ENCODE measurements at places on chromosomes 16 and 17.
A peak's percentile ranks its signal among the peaks of the same experiment; 100 is the strongest.

DNA sequence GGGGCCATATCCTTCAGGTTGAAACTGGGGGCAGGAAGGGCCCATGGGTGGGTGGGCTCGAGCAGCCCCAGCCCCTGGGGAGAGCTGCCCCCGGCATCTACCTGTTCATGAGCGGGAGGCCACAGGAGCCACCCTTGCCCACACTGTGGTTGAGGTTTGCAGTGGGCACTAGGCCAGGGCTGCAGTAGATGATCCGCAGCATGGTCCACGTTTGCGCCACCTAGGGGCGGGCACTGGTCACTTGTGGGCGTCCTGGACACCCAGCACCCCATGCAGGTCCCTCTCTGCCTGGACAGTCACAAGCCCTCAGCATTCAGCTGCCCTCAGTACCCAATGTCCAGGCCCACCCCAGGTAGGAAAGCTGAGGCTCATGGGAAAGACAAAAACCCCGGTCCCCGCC lies 1.8 kb upstream of the JMJD8 start:
- no peak for DNase-seq

GRCh38 chr16:1102921-1103635 lies 7.0 kb upstream of the C1QTNF8 start:
- DNase-seq = no peak

GRCh38 chr17:38617074-38617860 lies 11.5 kb upstream of the SRCIN1 start:
- DNase-seq = no peak

DNA sequence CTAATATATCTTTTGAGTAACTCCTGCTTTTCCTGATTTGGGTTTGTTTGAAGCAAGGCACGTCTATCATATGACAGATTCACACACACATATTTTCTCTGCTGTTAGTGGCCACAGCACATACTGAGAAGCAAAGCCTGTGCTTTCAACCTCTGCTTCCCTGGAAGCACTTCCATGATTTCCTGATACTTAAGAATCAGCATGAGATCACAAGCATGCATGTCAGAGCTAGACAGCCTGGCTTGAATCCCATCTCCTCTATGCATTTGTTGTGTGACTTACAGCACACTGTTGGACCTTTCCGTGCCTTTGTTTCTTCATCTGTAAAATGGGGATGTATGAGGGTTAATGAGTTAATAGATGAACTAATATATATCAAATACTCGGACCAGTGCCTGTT lies 151.1 kb upstream of the NOL11 start:
- no peak for DNase-seq

DNA sequence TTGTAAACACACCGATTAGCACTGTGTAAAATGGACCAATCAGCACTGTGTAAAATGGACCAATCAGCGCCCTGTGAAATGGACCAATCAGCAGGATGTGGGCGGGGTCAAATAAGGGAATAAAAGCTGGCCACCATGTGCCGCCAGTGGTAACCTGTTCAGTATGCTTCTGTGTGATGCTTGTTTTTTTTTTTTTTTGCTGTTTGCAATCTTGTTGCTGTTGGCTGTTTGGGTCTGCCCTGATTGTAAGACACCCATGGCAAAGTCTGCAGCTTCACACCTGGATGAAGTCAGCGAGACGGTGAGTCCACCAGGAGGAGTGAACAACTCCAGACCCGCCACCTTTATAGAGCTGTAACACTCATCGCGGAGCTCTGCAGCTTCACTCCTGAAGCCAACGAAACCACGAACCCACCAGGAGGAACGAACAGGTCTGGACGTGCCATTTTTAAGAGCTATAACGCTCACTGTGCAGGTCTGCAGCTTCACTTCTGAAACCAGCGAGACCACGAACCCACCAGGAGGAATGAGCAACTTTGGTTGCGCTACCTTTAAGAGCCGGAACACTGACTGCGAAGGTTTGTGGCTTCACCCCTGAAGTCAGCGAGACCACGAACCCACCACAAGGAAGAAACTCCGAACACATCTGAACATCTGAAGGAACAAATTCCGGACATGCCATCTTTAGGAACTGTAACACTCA lies 85.0 kb upstream of the MED9 start:
- no peak for DNase-seq

DNA sequence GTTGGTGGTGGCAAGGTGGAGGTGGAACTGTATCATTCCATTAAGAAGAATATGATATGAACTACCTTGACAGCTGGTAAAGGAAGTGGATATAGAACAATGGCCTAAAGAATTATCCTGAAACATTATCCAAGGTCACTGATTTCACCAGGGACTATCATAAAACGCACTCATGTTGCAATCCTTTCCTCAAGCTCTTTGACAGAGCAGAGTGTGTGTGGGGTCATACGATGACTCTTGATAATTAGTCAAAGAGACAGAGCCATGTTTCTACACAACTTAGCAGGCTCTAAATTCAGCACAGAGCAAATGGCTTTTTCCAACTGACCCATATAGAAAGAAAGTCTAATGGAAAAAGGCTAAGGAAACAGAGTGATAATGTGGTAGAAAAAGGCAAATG lies 126.4 kb upstream of the ANKFN1 start:
- no peak for DNase-seq

DNA sequence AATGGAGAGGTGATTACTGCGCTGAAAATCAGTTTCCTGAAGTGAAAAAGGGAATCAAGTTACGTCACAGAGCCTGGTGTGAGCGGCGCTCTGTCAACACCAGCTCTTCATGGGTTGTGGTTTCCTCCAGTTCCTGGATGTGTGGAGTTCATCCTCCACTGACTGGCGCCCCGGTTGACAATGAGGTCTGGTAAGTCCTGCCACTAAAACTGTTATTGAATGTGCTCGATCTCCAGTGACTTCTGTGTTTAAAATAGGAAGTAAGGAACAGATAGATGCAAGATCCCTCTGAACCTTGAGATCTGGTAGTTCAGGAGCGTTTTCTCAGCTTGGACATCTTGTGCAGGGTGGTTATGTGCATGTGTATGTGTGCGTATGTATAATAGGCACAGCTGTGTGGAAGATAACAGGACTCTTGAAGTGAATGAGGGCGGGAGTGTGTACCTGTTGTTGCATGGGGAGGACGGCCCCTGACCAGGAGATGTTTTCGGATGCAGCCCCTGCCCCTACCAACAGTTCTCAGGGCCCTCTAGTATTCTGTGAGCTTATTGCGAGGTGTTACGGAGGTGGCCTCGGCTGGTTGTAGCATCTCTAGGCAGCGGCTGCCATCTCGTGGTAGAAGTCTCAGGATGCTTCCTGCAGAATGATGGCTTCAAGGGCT lies 22.0 kb upstream of the GOT2 start:
- DNase-seq = peak; percentile 59

- DNase-seq = peak; percentile 55
These were observed 65.2 kb upstream of the TOB1 start for GRCh38 chr17:50931144-50931908.

DNA sequence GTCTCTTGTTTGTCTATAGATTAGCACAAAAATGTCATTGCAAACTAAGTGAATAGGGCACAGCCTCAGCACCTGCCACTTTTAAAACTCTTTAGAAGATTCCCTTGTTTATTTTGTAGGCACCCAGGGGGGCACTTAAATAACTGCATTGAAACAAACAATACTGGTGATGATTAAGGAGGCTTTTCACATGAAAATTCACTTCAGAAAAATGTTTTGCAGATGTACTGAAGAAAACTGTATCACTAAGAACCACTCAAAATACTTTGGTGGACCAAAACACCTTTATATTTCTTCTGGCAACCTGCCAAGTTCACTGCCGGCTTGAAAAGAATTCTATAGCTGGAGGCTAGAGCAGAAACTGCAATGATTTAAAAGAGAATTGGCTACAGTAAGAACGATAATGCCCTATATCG lies 281.5 kb downstream of the TOX3 start:
- no peak for DNase-seq

- DNase-seq = no peak
These were observed 18.8 kb downstream of the MPP2 start for GRCh38 chr17:43888548-43888947.

DNA sequence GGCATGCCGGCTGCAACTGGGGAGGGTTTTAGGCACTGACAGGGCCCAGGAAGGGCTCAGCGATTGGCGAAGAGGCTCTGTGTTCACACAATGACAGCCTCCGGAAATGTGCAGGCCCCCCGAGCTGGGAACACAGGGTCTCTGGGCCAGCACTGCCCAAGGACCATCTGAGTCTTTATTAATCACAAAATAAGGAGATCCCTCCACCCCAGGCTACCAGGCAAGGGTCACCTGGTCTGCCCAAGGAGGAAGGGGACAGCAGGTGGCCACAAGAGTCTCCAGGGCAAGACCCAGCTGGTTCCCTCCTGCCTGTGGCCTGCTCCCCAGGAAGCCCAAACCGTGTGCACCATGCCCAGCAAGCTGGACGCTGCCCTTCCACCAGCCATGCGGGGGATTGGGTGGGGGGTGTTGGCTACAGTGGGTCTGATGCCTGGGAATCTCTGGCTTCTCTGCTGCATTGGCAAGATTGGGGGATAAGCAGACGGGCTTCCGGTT lies 52.1 kb upstream of the TNRC6C start:
- no peak for DNase-seq

GRCh38 chr16:61332461-61332860 lies 703.8 kb downstream of the CDH8 start:
- no peak for DNase-seq

DNA sequence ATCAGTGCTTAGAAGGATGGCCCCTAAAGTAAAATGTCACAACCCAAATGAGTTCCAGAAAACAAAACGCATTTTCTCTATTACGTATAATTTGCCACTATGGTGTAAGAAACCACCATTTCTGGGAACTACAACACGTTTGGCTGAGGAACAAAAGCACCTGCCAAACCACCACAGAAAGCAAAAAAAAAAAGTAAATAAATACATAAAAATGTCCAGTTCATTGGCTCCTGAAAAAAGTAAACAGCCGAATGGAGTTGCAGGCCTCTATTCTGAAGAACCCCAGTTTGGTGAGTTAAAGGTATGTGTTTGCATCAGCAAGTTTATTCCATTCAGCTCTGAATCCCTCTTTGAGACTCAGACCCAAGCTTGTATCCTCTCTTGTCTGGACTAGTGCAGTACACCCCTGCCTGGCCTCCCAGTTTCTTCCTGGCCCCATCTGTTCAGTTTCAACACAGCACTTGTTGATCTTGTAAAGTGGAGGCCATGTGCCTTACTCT lies 36.9 kb downstream of the ERN1 start:
- DNase-seq = no peak

DNA sequence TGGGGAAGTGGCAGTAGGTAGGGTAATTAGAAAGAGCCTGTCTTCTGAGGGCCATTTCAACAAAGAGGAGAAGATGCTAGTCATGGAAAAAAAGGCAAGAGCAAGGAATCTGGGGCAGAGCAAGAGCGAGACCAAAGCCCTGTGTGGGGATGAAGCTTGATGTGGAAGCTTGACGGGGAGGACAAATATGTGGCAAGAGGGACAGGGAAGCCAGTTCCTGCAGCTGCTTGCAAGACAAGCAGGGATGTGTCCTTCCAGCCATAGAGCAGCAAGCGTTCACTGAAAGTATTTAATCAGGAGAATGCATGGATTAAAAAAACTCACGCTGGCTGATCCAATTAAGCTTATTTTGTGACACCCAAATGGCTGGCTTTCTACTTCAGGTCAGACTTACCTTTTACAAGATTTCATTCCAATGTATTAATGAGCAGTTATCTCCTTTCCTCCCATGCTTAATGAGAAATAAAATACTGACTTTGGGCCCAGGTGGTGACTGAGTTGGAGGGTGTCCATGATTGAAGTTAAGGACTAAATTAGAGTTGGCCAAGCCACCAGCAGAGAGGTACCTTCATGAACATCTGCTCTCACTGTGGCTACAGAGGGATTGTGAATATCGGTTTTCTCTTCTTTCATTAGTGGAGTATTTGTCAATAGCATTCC lies 76.8 kb downstream of the ABCA8 start:
- DNase-seq = no peak

GRCh38 chr17:18315562-18315922 lies 449 bp downstream of the SMCR8 start:
- DNase-seq = no peak

DNA sequence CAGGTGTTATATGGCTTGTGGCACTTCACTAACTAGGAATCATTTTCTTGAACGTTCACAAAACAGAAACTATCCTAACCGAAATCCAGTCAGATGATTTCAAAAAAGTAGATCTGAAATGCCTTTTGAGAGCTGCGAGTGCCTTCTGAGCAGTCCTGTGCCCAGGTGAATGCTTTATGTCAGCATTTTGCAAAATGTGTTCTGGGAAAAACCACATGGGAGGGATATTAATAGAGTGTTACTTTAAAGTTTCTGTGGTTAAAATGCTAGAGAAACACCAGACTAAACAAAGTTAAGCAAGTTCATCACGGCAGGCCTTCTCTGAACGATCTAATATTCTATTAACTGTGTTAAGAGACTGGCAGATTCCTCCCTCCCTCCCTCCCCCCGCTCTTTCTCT lies 15.8 kb upstream of the RGS9 start:
- no peak for DNase-seq

DNA sequence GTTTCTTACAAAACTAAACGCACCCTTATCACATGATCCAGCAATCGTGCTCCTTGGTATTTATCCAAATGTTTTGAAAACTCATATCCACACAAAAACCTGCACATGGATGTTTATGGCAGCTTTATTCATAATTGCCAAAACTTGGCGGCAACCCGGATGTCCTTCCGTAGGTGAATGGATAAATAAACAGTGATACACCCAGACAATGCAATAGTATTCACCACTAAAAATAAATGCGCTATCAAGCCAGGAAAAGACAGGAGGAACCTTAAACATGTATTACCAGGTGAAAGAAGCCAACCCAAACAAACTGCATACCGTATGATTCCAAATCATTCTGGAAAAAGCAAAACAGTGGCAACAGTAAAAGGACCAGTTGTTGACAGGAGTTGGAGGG lies 10.0 kb downstream of the SPATA32 start:
- DNase-seq = no peak

DNA sequence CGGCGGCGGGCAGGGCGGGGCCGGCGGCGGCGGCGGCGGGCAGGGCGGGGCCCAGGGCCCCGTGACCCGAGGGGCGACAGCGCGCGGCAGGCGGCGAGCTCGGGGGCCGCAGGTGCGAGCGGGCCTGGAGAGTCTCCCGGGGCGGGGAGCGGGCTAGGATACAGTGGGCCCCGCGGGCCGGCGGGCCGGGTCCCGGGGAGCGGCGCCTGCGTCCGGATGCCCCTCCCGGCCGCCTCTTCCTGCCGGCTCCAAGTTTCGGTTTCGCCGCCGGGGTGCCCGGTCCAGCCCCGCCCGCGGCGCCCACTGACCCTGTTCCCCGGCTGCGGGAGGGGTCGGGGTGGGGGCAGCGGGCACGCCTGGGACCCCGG lies at the start of gene RNF213:
Gene RNF213 (plus strand): TSS at position 62 of the 368 bp plus-strand sequence. CDS start 2,830 bp downstream, outside the sequence.
- DNase-seq = no peak

- DNase-seq = no peak
These were observed 13.1 kb downstream of the ABCA9 start for GRCh38 chr17:69047368-69048263.

GRCh38 chr17:75459590-75460267 lies 3.3 kb downstream of the TMEM94 start:
- DNase-seq = no peak

All from KG1 (cell line).